NCI-H2171 (cell line): ENCODE measurements at places on chromosomes 5 and 9.

DNA sequence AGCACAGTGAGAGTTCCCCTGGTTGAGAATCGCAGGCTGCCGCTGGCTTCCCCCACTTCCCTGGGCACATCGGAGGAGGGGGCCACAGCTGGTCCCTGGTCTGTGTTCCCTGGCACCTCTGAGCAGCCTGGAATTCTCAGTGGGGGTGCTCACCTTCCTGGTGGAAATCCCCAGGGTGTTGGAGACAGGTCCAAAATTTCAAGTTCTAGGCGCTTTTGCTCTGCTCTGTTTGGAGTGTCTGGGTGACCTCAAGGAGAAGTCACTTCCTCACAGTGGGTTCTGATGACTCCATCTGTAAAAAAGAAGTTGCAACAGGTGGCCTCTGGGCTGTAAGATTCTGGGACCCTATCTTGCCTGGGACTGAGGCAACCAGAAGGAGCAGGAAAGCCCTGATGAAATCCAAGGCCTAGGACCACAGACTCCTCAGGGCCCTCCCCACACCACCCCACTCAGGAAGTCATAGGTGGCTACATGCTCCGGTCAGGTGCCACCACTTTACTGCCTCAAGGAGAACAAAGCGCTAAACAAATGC lies at the start of gene TRAF1:
Gene TRAF1, minus strand, starts transcription at position 400 of the 532 bp plus-strand sequence. CDS start 721 bp downstream, outside the sequence.
- no peak for DNase-seq

DNA sequence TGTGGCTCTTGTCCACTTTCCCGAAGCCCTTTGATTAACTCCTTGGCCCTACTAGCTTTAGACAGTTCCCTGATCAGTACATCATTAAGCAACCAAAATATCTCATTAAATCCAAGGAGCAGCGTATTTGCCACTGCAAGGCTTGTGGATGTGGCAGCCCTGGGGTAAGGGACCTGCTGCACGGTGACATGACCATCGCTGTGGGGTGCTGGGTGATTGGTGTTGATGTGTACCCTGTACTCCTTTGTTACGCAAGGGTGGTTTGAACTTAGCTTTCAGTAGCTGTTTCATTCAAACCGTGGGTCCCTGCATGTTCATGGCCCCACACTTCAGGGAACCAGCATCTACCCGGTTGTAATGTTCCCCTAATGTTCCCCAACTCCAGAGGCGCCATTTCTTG lies 41.0 kb downstream of the OTULIN start:
- DNase-seq = no peak

DNA sequence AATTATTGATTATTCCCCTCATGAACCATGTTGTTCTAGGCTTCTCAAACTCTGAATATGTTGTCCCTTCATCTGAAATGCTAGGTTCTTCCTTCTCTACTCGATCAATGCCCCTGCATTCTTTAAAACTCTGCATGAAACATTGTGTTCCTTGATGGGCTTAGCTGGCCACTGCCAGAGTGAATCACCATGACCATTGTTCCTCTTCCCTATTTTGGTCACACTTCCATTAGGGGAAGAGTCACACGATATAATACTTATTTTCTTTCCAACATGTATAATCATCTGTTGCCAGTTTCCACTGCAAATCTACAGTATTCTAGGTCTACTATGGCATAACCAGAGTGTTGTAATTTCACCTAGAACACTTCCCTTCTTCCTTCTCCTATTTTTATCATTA lies 247.9 kb downstream of the TRPM3 start:
- no peak for DNase-seq

DNA sequence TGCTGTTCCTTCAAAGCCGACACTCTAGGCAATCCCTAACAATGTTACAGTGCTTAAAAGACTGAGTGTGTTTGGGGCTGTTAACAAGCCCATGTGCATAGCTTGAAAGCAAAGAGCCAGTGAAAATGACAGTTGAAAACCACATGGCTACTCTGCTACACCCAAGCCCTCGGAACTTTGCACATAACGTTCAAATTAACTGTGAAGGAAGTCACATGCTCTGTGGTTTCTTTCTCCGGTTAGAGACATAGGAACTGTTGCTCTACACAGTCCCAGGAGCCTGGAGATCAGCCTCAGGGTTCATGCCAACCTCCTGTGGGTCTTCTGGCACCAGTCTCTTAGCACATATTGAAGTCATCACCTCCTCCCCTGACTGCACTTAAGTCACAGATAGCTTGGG lies 51.1 kb downstream of the C9orf152 start:
- no peak for DNase-seq

DNA sequence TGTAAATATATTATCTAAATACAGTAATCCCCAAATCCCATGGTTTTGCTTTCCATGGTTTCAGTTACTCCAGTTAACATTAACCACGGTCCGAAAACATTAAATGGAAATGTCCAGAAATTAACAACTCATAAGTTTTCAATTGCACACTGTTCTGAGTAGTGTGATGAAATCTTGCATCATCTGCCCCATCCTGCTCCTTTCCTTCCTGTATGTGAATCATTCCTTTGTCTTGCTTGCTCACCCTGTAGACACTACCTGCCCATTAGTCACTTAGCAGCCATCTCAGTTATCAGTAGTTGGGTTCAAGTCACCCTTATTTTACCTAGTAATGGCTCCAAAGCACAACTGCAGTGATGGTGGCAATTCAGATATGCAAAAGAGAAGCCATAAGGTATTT lies 1568.5 kb upstream of the WWC1 start:
- no peak for DNase-seq
